ENCODE measurements at places on chromosomes 13 and 19. TPM values are rescaled to one million over a fixed set of nuclear protein-coding genes. Genes with fewer than 3 reads are reported as not detected.

The DLL3 gene
- total RNA-seq: not detected

The HIPK4 gene
- not detected for total RNA-seq

The USHBP1 gene
- total RNA-seq: 6.1 TPM

The SLITRK6 gene
- total RNA-seq: 0.38 TPM

The FXYD3 gene
- total RNA-seq: not detected

The PTGIR gene
- 5.5 TPM for total RNA-seq

The CPB2 gene
- not detected for total RNA-seq

The CAPN12 gene
- 0.45 TPM for total RNA-seq

The OR10H1 gene
- not detected for total RNA-seq

The ELF1 gene
- total RNA-seq: 60.5 TPM

The HPN gene
- total RNA-seq: 5.1 TPM

The MAP4K1 gene
- 1.4 TPM for total RNA-seq

The MYO1F gene
- 6.8 TPM for total RNA-seq

The CBY2 gene
- total RNA-seq: not detected

The ONECUT3 gene
- total RNA-seq: not detected

The CASP14 gene
- total RNA-seq: not detected

The NXNL1 gene
- total RNA-seq: not detected

The NAPSA gene
- total RNA-seq: not detected

The STOML3 gene
- not detected for total RNA-seq

The ZFP14 gene
- 3.0 TPM for total RNA-seq

The ZNF765 gene
- 3.8 TPM for total RNA-seq

The PAK4 gene
- 16.5 TPM for total RNA-seq

The SUPT20H gene
- 26.7 TPM for total RNA-seq

The LILRB1 gene
- 1.7 TPM for total RNA-seq

The CAMSAP3 gene
- total RNA-seq: 0.21 TPM

The OR10H5 gene
- total RNA-seq: not detected

The SBSN gene
- not detected for total RNA-seq

The ZNF578 gene
- total RNA-seq: 2.0 TPM

The GPR12 gene
- 0.15 TPM for total RNA-seq

The CLPTM1 gene
- total RNA-seq: 94.1 TPM

The GPR42 gene
- total RNA-seq: not detected

The TEX101 gene
- not detected for total RNA-seq

The MEIOSIN gene
- not detected for total RNA-seq

The CD70 gene
- 0.49 TPM for total RNA-seq

The CYP2A6 gene
- total RNA-seq: not detected

The TMED1 gene
- total RNA-seq: 38.6 TPM

The SWSAP1 gene
- total RNA-seq: 1.5 TPM
